ENCODE measurements at places on chromosomes 2 and 18. TPM values are rescaled to one million over a fixed set of nuclear protein-coding genes. Genes with fewer than 3 reads are reported as not detected.

GAD1 gene
- not detected for total RNA-seq

WDR54 gene
- 43.6 TPM for total RNA-seq

- no peak for DNase-seq
These were observed 15.8 kb upstream of the MTCL1 start for GRCh38 chr18:8689517-8689916.

DNA sequence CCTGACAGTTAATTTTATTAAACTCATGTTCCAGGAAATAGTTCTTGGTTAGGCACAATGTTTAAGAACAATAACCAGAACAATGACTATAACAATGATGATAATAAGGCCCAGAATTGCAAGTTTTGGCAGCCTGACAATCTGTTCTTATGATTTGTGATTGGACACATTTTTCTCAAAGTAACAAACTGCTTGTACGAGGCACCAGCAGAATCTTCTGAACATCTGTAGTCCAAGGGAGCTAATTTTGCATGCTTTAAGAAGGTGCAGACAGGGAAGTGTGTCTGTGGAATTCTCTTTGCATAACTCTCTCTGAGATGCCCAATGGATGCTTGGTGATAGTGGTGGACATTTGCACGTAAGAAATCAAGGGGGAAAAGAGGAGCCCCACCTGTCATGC, 709.3 kb downstream of the SLC4A3 start:
- no peak for DNase-seq

GRCh38 chr2:174007010-174007409, 41.8 kb upstream of the SP3 start:
- DNase-seq: no peak

GRCh38 chr18:3411854-3412268, 38.1 kb upstream of the TGIF1 start:
- DNase-seq: no peak

PRKAG3 gene
- total RNA-seq: not detected

- no peak for DNase-seq
These were observed 100.0 kb upstream of the CDCA7 start for GRCh38 chr2:173254659-173255058.

WIPF1 gene
- 2.7 TPM for total RNA-seq

- no peak for DNase-seq
These were observed 130.2 kb downstream of the OSR1 start for GRCh38 chr2:19228181-19228593.

DNA sequence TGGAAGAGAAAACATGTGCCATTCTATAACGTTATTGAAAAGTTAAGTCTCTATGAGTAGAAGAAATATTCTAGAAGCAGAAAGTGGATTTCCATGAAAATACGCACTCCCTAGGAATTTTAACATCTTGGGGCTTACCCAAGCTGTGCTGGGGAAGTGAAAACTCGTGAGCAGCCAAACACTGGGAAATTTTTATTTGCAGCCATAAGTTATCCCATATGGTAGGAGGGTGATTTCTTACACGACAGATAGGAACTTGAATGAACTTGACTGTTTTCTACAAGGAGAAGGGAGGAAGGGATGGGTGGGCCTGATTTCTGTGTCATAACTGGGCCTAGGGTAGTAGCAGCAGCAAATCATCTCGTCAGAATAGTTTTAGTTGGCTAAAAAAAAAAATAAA, 272.6 kb downstream of the ETAA1 start:
- DNase-seq: no peak

DNA sequence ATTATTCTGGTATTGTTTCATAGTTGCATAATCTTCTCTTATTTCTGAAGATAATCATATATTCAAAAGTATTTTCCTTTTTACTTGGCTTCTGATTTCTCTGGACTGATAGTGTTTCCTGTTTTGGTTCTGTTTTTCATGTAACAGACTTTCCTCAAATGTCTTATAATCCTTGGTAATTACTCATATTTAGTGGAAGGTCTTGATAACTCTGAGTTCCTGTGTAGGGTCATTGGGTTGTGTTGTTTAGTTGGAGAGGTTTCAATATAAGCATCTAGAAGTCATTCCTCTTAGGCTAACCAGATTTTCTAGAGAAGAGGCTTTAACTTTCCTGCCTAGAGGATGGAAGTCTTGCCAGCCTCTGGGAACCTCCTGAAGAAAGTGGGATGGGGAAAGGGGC, 23.8 kb downstream of the MFSD6 start:
- peak; percentile 17 for DNase-seq

DNA sequence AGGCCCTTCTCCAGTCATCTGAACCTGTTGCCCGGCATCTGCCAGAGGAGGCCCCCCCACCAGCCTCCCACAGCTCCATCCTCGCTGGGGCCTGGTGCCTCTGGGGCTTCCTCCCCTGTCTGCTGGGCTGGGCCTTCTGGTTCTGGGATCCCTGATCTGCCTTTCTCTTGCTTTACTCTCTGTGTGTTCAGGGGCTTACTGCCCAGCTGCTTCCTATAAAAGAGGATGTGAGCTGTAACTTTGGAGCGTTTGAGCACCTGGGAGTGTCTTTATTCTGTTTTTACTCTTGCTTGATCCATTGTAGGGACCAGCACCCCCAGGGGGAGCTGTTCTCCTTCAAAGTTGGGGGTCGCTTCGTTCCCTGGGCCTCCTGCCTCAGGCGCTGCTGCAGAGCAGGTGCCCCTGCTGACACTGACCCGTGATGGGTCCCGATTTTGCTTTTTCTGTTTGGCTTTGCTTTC, 23.1 kb upstream of the FAHD2A start:
- no peak for DNase-seq

DNA sequence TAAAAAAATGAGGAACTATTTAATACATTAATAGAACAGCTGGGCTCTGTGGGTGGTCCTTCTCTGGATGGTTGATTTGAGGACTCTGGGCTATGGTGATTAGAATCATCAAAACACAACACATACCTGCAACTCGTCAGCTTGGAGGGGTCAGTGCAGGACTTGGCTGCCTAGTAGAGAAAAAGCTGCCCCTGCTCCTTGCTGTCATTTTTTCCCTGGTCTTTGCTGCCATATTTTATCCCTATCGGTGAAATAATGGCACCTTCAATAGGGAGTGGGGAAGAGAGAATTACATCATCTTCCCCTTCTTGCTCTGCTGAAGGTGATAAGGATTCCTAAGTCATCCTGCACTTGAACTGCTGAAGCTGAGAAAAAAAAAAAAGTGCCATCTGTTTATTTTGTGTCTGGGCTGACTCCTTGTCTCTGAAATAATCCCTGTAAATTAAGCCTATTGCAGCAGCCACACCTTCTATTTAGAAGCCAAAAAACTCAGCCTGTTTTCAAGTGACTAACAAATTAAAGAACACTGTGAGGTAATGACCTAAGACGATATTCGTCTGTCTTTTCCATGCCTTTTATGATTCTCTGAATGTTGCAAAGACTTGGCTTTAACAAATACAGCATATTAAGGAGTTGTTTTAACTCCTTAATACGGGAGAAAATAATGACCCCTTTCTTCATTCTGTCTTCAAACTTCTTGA, 89.3 kb downstream of the ACVR1 start:
- no peak for DNase-seq

GRCh38 chr18:36309436-36310391, 12.2 kb downstream of the FHOD3 start:
- DNase-seq: peak; percentile 98

- DNase-seq: no peak
These were observed 1821.8 kb upstream of the PIK3C3 start for GRCh38 chr18:40133253-40133652.

DNA sequence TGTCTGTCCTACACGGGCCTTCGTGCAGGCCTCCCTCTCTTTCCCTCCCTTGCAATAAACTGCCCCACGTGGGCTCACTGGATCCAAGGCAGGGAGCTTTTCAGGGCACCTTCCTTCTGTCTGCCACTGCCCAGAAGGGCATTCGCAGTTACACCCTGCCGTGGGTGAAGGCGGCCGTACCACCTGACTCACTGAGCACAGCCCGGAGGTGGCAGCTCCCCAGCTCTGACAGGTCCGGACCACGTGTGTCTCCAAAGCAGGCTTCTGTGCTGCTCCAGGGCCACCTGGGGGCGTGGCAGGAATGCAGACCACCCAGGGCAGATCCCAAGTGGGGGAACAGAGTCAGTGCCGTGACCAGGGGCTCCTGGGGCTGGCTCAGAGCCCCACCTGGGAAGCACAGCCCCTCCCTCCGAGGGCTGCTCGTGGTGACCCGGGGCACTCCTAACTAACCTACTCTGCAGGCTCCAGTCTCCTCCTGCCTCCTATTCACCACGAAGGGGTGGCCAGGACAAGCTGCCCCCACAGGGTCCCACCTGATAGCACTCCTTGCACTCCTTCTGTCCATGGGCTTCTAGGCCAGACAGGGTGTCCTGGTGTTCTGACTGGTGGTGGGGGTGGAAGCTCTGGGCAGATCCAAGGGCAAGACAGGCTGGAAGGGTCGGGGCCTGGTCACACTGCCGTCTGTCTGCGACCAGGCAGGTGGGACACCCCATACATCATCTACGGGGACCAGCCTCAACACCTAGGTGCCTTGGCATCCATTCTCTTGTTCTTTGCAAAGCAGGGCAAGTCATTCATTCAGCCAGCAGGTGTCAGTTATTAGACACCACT, 9.7 kb downstream of the SNED1 start:
- no peak for DNase-seq

DNA sequence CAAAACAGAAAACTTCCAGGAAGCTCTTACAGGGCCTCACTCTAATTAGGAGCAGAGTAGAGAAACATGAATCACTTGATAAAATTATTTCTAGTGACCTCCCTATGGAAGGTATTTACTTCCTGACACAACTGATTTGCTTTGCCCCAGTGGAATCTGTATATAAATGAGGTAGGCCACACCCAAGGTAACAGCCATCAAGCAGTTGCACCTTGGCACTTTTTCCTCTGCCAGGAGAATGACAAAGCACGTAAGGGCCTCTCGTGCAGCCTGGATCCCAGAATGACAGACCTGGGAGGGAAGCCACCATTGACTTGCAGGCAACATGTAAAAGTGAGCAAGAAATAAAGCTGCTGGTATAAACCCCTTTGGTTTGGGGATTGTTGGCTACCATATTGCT, 620.0 kb upstream of the SLC39A10 start:
- DNase-seq: no peak

DNA sequence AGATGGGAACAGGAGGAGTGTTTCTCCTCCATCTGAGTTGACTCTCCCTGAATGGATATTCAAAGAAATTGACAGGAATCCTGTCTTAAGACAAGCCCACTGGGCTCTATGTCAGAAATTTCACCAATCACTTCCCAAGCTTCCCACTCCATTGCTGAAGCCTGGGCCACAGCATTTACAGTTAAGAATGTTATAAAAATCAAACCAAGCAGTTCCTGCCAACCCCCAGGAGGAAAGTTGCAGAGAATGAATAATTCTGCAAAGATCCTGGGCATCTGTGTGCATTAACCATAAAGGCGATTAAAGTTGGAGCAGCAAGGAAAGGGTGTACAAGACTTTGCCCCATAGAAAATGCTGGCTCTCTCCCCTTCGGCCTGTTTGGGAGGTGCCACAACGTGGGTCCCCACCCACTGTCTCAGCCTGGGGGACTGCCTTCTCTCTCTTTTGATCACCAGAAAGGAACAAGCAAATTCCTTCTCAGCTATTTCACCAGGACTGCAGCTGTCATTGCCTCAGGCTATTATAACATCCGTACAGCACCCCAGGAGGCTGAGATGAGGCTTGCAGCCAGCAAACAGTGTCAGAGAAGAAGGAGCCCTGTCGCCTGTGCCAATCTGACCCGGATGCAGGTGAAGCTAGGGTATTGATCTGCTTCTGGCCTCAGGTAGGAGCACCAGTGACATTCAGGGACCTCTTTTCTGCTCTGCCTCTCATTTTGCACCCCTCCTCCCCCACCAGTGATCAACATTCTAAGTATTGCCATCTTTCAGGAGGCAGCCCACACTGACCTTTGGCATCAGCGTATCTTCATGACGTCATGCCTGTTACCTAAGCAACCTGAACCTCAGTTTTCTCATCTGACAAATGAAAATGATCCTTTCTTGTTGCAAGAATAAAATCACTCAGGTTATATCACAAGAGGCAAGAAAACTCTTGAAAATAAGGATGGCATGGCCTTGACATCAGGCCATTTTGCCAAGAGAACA, 219.0 kb downstream of the SH3BP4 start:
- peak; percentile 60 for DNase-seq

TNFAIP6 gene
- total RNA-seq: 2.2 TPM

- DNase-seq: no peak
These were observed 80.5 kb downstream of the RDH14 start for GRCh38 chr2:18479947-18480369.

DNA sequence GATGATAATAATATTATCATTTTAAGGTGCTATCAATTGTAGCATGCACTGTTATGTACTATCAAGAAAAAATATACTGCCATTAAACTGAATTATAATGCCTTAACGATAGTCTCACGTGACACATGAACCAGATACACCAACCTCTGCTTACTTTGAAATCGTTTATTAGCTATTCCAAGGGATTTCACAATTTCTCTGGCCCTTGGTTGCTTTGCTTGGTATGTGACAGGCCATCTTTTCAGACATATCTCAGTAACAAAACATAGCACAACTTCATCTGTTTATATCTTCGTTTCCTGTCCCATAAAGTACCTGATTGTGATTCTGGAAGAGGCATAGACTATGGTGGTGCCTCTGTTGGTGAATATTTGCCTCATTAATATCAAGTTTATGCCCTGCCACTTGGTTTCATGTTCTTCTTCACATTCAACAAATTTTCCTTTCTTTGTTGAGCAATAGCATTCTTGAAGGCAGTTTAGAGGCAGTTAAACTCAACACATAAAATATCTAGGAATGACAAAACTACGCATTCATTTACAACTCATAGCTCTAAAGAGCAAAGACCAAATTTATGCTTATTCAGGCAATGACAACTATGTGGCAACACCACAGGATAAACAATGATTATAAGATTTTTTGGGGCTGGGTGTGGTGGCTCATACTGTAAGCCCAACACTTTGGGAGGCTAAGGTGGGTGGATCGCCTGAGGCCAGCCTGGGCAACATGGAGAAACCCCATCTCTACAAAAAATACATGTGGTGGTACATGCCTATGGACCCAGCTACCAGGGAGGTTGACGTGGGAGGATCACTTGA, 84.3 kb downstream of the MCFD2 start:
- peak; percentile 76 for DNase-seq

DNA sequence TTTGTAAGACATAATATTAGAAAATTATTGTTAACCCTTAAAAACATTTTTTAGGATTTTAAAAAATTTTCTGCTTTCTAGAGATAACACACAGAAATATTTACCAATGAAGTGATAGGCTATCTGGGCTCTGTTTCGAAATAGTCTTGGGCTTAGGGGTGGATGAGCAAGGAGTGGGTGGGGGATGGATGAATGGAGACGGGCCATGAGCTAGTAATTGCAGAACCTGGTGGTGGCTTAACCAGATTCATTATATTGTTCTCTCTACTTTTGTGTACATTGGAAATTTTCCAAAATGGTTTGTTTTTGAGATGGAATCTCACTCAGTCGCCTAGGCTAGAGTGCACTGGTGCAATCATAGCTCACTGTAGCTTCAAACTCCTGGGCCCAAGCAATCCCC, 89.6 kb downstream of the TCF7L1 start:
- no peak for DNase-seq

Measured in IMR-90 (cell line).